D721Med (cell line): ENCODE measurements at places on chromosomes 6 and 20.

DNA sequence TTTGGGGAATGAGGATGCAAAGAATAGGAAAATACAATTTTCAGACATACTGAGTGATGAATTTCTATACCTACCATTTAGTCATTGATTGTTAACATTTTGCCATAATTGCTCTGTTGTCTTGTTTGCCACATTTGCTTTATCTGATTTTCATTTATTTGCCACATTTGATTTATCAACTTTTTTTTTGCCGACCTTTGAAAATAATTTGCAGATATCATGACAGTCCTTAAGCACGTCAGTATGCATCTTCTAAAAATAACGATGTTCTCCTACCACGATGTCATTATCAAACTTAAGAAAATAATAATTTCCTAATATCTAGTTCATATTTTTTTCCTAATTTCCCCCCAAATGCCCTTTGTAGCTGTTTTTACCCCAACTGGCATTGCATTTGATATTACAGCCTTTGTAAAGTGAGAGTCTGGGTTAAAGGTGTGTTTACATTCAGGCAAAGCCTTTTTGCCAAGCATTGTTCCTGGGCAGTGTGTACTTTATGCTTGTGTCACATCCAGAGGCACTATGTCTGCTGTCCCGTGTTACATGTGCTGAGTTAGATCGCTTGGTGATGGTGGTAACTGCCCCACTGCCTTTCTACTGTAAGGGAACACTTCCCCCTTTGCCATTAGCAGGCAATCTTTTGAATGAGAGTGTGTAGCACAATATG is 26.4 kb downstream of the SEC23B start:
- DNase-seq, result no peak

- no peak for DNase-seq
Observed at GRCh38 chr20:35611482-35611881, 4.1 kb upstream of the SPAG4 start.

GRCh38 chr20:9269280-9269971 is 200.5 kb downstream of the PLCB4 start:
- DNase-seq, result no peak

DNA sequence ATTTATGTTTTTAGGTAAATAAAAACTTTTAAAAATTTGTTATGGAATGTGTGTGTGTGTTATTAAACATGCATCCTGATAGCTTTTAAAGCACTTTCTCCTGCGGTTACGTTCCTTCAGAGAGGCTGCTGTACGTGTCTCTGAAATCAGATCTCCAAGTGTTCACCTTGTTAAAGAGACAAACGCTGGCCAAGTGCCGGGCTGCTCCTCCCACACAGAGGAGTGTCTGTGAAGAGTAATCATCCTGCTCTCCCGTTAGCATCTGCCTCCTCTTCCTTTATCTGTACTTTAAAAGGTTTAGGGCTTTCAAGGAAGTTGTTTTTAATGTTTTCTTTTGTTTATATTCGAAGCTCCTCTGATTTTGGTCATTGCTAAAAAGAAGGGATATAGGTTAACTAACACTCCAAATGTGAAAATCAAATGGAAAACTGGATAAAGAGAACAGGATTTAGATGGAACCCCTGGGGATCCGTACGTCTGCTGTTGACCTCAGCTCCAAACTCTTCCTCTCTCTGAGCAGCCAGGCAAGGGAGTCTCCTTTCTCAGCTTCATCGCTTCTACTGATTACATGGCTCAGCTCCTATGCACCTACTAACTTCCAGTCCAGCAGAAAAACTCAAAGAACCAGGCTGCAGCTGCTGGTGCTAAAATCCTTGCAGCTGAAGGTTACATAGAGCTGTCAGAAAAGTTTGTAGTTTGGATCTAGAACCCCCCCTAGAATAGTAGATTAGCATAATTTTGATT is 20.0 kb downstream of the IRF4 start:
- DNase-seq, result no peak

- no peak for DNase-seq
Observed at GRCh38 chr6:49284180-49284579, 178.9 kb downstream of the MMUT start.

- no peak for DNase-seq
Observed at GRCh38 chr20:41352106-41352505, 11.5 kb downstream of the LPIN3 start.

GRCh38 chr6:72787391-72788031 is 165.6 kb downstream of the KCNQ5 start:
- DNase-seq, result no peak

- DNase-seq, result no peak
Observed at GRCh38 chr6:22925304-22925835, 356.0 kb downstream of the HDGFL1 start.

- no peak for DNase-seq
Observed at GRCh38 chr20:533526-533925, 10.1 kb downstream of the CSNK2A1 start.

DNA sequence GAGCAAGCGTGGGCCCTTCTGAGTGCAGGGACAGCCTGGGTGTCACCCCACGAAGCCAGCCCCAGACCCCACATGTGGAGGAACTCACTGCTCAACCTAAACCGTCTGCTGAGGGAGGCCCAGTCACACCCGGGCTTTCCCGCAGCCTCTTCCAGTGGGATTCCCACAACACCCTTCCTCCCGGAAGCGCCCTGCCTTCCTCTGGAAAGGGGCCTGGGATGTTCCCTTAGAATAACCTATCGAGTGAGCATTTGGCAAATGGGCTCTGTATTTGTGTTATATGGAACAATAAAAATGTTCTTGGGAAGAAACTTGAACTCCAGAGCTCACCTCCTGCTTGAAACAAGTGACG is 100.0 kb upstream of the DUSP22 start:
- no peak for DNase-seq

DNA sequence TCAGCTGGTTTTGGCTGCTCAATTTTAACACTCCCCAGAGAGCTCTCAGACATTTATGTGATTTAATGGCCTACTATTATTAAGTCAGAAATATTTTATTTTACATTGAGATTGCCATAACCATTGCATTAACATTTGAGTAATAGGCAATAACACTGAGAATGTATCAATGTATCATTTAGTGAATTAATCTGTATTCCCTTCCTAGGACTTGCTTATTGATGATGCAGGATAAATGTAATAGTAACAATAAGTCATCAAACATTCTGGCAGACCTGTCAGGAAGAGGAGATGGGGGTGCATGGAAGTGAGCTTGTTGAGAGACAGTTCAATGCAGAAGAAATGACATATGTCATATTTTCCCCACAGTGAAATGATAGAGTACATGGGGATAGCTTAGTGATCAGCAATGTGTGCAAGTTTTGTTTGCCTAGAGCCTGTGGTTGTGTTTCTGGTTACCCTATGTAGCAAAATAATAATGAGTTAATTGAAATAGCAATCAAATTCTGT is 458.9 kb downstream of the EYS start:
- DNase-seq, result no peak

GRCh38 chr6:106512968-106513574 is 116.2 kb downstream of the RTN4IP1 start:
- no peak for DNase-seq

DNA sequence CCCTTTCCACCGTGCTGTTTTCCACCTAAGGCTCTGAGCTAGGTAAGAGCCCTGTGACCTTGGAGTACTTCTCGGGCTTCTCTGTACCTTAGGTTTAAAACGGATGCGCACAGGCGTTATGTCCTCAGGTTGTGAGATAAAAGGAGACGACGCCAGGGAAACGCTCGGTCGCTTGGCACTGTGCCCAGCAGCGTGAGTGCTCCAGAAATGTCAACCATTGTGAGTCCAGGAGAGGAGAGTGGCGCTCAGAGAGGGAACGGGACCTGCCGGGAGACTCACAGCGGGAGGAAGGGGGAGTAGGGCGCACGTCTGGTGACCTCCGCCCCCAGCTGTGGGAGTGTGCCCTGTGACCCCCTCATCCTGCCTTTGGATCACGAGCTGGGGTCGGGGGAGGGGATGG is 33.8 kb upstream of the SCRT2 start:
- no peak for DNase-seq

DNA sequence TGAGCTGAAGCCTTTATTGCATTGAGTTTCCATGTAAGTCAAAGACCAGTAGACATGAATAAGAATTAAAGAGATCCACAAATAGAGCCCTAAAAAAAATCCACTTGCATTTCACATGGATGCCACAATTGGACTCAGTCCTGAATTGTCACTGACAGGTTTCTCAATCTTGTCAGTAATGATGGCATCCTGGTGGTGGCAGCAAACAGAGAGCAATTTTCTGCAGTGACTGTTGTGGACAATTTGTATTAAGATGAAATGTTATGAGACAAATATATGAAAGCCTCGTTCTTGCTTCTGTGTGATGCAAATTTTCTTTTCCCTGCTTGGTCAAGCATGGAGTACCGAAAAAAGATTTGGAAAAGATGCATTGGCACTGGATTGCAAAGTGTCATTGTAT is 278.9 kb downstream of the SAMD5 start:
- no peak for DNase-seq

DNA sequence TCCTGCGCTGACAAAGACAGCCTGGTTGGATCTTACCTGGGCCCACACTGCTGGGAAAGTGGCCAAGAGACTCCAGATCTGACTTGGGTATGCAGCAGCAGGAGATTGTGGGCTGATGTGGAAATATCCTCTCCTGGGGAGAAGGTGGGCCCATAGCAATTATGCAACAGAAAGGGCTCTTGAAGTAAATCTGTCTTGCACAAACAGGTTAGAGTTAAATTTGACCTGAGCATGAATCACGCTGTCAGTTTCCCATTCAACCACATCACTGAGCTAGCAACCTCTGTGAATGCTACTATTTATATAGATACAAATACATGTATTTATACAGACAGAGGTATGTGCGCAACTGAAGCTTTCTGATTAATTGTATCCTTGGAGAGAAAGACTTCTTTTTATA is 28.3 kb upstream of the PDYN start:
- DNase-seq, result no peak

- DNase-seq, result no peak
Observed at GRCh38 chr20:50916257-50916656, 15.0 kb downstream of the ADNP start.

DNA sequence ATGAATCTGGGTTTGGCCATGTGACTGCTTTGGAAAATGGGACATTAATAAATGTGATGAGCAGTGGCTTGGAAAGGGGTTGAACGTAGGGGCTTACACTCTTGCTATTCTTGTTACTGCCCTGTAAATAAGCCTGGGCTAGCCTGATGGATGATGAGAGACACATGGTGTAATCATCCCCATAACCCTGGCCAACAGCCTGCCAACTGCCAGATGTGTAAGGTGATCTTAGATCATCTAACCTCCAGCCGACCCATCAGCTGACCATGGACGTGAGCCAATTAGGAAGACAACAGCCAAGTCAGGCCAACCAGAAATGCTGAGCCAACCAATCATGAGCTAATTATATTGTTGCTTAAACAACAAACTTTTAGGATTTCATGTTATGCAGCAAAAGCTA is 25.2 kb downstream of the FBXO30 start:
- no peak for DNase-seq

- DNase-seq, result no peak
Observed at GRCh38 chr20:23136893-23137745, 51.0 kb upstream of the CD93 start.

GRCh38 chr6:73309785-73310502 is 44.1 kb downstream of the DPPA5 start:
- DNase-seq, result peak; percentile 37

- DNase-seq, result no peak
Observed at GRCh38 chr20:5173751-5174150, 46.9 kb downstream of the CDS2 start.

- DNase-seq, result no peak
Observed at GRCh38 chr20:5041433-5041832, 40.1 kb upstream of the SLC23A2 start.

DNA sequence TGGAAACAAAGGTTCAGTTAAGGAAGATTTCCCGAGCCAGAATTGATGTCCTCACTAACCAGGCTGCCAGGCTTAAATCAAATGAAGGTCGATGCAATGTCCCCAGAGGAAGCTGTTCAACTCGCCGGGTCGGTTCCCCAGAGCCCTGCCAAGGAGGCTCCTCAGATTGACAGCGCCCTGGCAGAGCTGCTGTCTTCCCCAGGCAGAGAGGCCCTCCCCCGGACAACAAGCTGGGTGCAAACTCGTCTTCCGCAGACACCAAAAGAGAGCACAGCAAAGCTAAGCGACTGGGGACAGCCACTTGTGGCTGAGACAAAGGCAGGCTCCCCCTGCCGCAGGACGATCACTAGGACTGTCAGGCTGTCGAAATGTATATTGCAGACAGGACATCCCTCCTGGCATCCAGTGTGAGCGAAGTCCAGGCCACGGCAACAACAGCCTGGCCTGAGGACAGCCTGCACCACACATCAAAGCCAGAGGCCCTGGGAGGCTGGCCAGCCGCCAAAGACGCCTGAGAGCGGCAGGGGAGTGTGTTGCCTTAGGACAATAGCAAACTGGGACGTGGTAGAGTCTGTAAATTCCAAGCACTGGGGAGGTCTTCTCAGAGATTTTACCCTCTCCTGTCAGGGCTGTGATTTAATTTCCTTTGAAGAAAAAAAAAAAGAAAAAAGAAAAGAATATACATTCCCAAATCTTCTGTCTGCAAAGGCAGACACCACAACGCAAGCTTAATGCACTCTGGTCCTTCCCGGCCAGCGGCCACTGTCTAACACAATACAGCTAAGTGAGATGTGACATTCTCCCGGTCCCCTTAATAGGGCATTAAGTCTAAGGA is 99.1 kb downstream of the HIVEP2 start:
- DNase-seq, result no peak

- DNase-seq, result no peak
Observed at GRCh38 chr6:163490826-163491577, 76.5 kb downstream of the QKI start.

GRCh38 chr6:11992086-11992485 is 20.0 kb upstream of the HIVEP1 start:
- no peak for DNase-seq

DNA sequence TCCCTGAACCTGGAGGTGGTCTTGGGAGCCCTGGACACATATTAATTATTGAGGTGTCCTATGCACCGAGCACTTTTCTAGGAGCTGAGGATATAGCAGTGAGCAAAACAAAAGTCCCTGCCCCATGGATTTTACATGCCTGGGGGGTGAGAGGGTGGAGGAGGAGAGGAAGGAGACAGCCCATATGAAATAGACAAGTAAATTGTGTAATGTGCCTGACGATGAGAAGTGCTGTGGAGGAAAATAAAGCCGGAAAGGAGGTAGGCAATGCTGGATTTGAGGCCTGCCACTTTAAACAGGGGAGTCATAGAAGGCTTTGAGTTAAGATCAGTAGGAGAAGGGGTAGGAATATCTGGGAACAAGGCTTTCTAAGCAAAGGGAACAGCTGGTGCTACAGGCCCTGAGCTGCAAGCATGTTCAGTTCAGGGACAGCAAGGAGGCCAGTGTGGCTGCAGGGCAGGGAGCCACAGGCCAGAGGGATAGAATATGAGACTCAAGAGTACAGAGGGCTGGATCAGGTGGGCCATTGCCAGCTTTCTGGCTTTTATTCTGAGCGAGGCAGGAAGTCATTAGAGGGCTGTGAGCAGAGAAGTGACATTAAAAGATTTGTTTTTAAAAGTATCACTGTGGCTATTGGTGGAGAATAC is 19.1 kb upstream of the MYLIP start:
- no peak for DNase-seq

DNA sequence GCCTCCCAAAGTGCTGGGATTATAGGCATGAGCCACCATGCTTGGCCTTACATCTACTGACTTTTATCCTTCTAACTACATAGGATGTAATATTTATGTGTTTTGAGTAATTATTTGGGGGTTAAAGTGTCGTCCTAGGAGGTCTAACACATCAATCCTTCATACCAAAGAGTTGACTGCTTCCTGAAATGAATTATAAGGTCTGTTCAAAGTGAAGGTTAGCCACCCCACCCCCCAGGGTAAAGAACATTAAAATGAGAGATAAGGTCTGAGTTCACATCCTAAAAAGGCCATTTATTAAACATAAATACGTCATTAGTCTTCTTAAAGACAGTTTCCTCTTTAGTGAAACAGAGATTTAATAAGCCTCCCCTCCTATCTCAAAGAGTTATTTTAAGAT is 33.8 kb downstream of the TNFAIP3 start:
- DNase-seq, result no peak
